Vein endothelial cell (primary cell): ENCODE measurements at places on chromosomes 3 and 15. TPM values are rescaled to one million over a fixed set of nuclear protein-coding genes. Genes with fewer than 3 reads are reported as not detected.

The ITGA11 gene
- total RNA-seq = 2.4 and 2.6 TPM in 2 replicates

The DGKG gene
- total RNA-seq = 0.29 and 0.33 TPM in 2 replicates

The AADACL2 gene
- not detected in 2 replicates for total RNA-seq

The FOXP1 gene
- total RNA-seq = 116 and 142 TPM in 2 replicates

The DPH6 gene
- total RNA-seq = 6.9 and 12.3 TPM in 2 replicates

The SEMA3G gene
- total RNA-seq = 18.2 and 65.0 TPM in 2 replicates

The ABI3BP gene
- total RNA-seq = 16.7 and 44.4 TPM in 2 replicates

The SLC12A1 gene
- not detected in 2 replicates for total RNA-seq

The EXD1 gene
- not detected in 2 replicates for total RNA-seq

The MNS1 gene
- 0.48 and 0.65 TPM in 2 replicates for total RNA-seq

The CFAP20DC gene
- total RNA-seq = 1.2 and 1.3 TPM in 2 replicates

The CCR8 gene
- not detected in 2 replicates for total RNA-seq

The SMCO1 gene
- not detected in 2 replicates for total RNA-seq

The TIPIN gene
- 8.8 and 13.1 TPM in 2 replicates for total RNA-seq

The CD80 gene
- total RNA-seq = not detected in 2 replicates

The TBCCD1 gene
- total RNA-seq = 16.3 and 23.8 TPM in 2 replicates

The GRK7 gene
- total RNA-seq = not detected in 2 replicates

The ERC2 gene
- total RNA-seq = 1.9 and 2.3 TPM in 2 replicates

The ZNF80 gene
- not detected in 2 replicates for total RNA-seq

The CAPN3 gene
- 0.33 and 0.96 TPM in 2 replicates for total RNA-seq

The GOLGA6L26 gene
- not detected in 2 replicates for total RNA-seq

The HRG gene
- total RNA-seq = not detected in 2 replicates

The SKOR1 gene
- total RNA-seq = 0.10 TPM in 1 of 2 replicates, not detected in the other

The COMMD2 gene
- total RNA-seq = 26.5 and 41.4 TPM in 2 replicates

The TRPM1 gene
- 0.38 and 1.3 TPM in 2 replicates for total RNA-seq

The SAMD7 gene
- total RNA-seq = not detected in 2 replicates

The TMEM40 gene
- total RNA-seq = not detected in 2 replicates

The REC114 gene
- total RNA-seq = not detected in 2 replicates

The NEK11 gene
- 2.6 and 2.9 TPM in 2 replicates for total RNA-seq

The MESP2 gene
- total RNA-seq = 0.19 TPM in 1 of 2 replicates, not detected in the other

The CCR9 gene
- total RNA-seq = not detected in 2 replicates

The NR2E3 gene
- 0.19 TPM in 1 of 2 replicates, not detected in the other for total RNA-seq

The ALPK3 gene
- 69.8 and 95.4 TPM in 2 replicates for total RNA-seq

The GREM1 gene
- total RNA-seq = 0.98 and 1.4 TPM in 2 replicates

The CD200R1 gene
- not detected in 2 replicates for total RNA-seq

The BFSP2 gene
- total RNA-seq = not detected in 2 replicates

The ARNT2 gene
- total RNA-seq = under 0.01 and 0.76 TPM in 2 replicates

The COX5A gene
- total RNA-seq = 64.3 and 68.1 TPM in 2 replicates

The RASGRP1 gene
- total RNA-seq = under 0.01 and 0.76 TPM in 2 replicates

The CLASP2 gene
- 41.8 and 54.6 TPM in 2 replicates for total RNA-seq

The POLQ gene
- 2.3 and 5.3 TPM in 2 replicates for total RNA-seq

The RPL15 gene
- total RNA-seq = 2,471 and 3,349 TPM in 2 replicates

The CD47 gene
- total RNA-seq = 44.4 and 61.4 TPM in 2 replicates

The MANF gene
- total RNA-seq = 81.5 and 106 TPM in 2 replicates

The MORC1 gene
- not detected in 2 replicates for total RNA-seq

The CATSPER2 gene
- total RNA-seq = 0.48 and 1.6 TPM in 2 replicates

The TM4SF4 gene
- not detected in 2 replicates for total RNA-seq

The APPL1 gene
- total RNA-seq = 43.2 and 45.4 TPM in 2 replicates

The PRKCI gene
- total RNA-seq = 31.4 and 39.6 TPM in 2 replicates

The ERICH6 gene
- not detected in 2 replicates for total RNA-seq

The C15orf62 gene
- 0.65 and 1.4 TPM in 2 replicates for total RNA-seq

The PDZRN3 gene
- total RNA-seq = 0.33 TPM in 1 of 2 replicates, not detected in the other
